Daoy (cell line): ENCODE measurements at places on chromosomes 13 and 19.

DNA sequence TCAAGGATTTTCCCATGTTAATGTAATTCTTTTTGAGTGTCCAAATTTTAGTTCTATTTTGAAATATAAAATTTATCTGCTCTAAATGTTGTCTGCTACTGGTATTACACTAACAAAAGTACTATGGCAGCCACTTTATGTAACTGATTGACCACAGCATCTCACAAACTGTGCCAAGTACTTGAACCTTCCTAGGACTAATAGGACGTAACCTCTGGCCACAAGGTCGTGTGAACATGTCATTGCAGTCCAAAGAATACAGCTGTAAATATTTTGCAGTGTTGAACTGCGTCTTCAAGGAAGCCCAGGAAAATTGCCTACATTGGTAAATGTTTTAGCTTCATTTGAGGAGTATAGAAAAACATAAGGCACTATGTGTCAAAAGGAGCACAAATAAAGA, 1.9 kb downstream of the KCTD4 start:
- no peak for DNase-seq

- no peak for DNase-seq
These were observed 76.2 kb downstream of the DHRS12 start for GRCh38 chr13:51727634-51728274.

- DNase-seq: no peak
These were observed 150.7 kb upstream of the SOX1 start for GRCh38 chr13:111916201-111916600.

DNA sequence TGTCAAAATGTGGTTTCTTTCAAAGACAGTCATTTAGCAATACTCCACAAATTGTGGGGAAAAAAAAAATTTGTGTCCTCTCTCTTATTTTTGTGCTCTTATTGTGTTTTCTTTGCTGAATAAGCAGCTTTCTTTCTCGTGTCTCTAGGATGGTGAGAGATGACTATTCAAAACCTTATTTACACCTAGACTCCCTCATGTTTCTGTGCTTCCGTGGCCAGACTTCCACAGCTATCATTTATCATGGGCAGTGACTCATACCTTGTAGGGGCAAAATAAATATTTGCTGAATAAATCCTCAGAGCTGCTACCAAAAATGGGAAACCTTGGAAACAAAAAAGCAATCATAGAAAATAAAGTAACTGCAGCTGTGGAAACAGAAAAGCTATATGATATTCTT, 204.9 kb upstream of the MIR17HG start:
- DNase-seq: peak; percentile 43

DNA sequence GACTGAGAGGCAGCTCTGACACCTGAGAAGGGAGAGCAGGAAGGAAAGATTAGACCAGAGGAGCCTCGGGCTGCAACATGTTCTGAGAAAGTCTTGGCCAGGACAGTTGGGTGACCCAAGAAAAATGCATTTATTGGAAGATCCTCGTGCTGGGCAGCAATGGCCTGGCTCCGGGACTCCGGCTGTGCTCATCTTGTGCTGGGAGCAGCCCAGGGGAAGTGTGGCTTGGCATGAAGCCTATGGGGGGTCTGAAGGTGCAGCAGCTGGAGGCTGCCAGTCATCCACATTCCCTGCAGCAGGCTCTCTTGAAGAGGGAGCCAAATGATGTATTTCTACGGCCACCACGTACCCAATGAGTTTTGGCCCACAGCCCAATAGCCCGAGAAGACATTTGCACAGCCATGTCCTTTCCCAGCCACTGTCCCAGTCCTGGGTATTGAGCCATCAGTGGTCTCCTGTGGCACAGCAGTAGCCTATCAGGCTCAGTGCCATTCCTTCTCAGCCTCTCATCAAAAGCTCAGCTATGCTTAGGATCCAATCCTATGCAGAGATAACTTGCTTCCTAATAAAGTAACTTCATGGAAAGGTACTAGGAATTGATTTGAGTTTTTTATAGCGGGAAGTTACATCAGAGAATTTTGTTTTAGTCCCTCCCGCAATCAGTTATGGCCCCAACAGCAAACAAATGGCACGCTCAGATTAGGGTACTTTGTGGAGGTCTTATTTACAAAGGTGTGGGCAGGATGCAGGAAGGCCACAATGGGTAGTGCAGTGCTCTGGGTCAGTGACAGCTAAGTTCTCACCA, 76.0 kb upstream of the MEDAG start:
- peak; percentile 52 for DNase-seq

DNA sequence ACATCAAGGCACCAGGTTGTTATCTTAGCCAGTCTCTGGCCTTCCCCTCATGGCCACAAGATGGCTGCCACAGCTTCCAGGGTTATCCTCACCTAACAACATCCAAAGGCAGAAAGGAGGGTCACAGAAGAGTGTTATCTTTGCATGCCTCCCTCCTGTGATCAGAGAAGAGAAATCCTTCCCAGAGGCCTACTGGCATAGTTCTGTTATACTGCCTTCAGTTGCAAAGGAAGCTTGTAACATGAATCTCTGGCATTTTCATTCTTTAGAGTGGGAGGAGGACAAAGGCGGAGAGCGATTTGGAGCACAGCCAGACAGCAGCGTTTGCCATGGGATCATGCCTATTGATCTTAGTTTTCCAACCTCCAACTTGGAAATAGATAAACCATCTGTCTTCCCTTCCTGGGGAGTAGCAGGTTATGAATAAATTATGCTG, 135.7 kb downstream of the DNAJC15 start:
- DNase-seq: no peak

DNA sequence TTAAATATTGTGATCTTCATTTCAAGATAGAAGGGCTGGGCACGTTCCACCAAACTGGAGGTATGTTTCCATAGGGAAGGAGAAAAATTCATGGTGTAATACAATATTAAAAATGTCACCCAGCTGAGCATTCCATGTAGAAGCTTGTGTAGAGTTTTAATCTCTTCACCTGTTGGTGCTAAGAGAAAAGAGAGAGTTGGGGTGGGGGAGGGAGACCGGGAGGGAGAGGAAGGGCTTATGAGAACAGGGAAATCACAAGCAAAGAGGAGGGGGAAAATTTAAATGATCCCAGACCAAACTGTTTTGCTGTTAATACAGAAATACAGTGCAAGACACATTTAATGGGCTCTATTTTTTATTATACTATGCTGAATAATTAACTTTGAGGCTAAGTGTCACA, 345.8 kb downstream of the ZNF536 start:
- DNase-seq: no peak

- no peak for DNase-seq
These were observed 14.0 kb downstream of the ELF1 start for GRCh38 chr13:41004875-41005693.

DNA sequence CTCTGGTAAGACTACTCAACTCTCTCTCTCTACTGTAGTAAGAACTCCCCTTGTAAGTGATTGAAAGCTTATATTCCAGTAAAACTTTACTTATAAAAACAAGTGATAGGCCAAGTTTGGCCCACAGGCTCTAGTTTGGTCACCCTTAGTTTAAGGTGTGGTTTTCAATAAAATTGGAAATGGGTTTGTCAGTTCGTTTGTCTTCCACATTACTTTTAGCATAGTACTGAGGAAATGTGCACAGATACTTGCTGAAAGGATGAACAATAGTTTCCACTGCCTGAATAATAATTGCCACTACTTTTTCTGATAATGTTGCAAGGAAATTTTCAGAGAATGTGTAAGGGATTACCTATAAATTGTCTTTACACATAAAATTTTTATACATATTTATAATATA, 54.5 kb downstream of the LMO7 start:
- DNase-seq: no peak

- DNase-seq: no peak
These were observed 196.4 kb downstream of the SPRY2 start for GRCh38 chr13:80144493-80144892.

DNA sequence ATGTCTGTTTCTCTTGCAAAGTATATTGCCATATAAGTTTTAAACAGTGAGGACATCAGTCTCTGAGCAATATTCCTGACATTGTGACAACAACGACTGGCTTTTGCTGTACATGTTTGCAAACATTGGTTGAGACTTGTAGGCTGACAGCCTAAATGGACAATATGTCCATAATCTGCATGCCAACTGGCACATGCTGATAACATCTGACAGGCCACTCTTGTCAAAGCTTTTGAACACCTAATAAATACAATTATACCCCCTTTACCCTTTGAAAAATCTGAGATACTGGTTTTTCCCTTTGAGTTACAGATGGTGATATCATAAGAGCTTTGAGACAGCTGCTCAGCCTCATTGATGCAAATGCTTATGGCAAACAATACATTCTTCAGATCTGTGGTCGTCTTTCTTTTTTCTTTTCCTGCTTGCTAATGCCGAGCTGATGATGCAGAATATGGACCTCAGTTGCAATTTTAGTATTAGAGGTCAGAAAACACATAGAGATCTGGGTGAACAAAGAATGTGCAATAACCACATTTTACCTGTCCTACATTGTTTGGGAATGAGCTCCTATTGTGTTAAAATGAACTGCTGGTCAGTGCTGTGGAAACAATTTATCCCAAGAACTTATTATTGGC, 114.9 kb downstream of the RFC3 start:
- DNase-seq: no peak

DNA sequence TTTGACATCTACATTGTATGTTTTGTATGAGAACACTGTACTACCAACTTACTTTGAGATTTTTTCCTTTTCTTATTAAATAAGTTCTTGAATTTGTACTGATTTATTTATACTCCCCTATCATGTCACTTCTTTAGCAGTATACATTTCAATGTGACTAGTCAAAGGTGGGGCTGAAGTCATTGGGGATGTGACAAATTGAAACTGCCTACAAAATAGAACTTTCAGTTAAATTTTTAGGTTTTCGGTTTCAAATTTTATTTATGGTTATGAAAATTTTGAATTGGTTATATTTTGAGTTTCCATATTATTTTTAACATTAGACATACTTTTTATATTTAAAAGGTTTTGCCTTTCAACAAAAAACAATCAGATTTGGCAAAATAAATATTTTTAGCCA, 221.6 kb downstream of the NBEA start:
- DNase-seq: no peak

- DNase-seq: no peak
These were observed 5.7 kb downstream of the TBXA2R start for GRCh38 chr19:3601021-3601420.

- no peak for DNase-seq
These were observed 1447.3 kb upstream of the MIR17HG start for GRCh38 chr13:89900104-89900765.

DNA sequence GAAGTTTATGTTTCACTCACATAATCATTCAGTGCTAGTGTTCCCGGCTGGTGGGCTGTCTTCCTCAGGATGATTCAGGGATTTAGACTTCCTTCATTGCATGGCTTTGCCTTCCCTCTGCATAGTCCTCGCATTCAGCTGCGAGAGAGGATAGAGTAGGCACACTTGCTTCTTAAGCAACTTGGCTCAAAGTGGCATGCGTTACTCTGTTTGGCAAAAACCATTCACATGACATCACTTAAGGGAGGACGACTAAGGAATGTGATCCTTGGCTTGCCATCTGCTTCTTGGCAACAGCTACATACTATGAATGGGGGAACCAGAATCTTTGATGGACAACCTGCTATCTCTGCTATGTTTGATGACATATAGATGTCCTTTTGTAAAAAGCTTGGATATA, 359.3 kb downstream of the TDRD3 start:
- DNase-seq: no peak

GRCh38 chr19:57648331-57649003, 15.5 kb downstream of the ZNF211 start:
- no peak for DNase-seq
